Left renal cortex interstitium (tissue), 4 donors: ENCODE measurements at places on chromosomes 12 and 14. TPM values are rescaled to one million over a fixed set of nuclear protein-coding genes. Genes with fewer than 3 reads are reported as not detected.
A peak's percentile ranks its signal among the peaks of the same experiment; 100 is the strongest.

- DNase-seq: no peak
These were observed 44.6 kb downstream of the ZFP36L1 start for GRCh38 chr14:68748260-68748659.

DNA sequence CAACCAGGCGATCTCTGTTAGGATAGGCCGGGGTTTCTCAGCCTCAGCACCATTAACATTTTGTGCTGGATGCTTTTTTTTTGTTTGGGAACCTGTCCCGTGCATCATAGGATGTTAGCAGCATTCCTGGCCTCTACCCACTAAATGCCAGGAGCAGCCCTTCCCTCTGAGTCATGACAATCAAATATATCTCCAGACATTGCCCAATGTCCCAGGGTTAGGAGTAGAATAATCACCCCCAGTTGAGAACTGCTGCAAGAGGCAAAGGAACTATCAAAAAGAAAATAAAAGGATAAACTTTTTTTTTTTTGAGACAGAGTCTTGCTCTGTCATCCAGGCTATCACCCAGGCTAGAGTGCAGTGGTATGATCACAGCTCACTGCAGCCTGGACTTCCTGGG, 76.0 kb downstream of the ACACB start:
- no peak for DNase-seq

DNA sequence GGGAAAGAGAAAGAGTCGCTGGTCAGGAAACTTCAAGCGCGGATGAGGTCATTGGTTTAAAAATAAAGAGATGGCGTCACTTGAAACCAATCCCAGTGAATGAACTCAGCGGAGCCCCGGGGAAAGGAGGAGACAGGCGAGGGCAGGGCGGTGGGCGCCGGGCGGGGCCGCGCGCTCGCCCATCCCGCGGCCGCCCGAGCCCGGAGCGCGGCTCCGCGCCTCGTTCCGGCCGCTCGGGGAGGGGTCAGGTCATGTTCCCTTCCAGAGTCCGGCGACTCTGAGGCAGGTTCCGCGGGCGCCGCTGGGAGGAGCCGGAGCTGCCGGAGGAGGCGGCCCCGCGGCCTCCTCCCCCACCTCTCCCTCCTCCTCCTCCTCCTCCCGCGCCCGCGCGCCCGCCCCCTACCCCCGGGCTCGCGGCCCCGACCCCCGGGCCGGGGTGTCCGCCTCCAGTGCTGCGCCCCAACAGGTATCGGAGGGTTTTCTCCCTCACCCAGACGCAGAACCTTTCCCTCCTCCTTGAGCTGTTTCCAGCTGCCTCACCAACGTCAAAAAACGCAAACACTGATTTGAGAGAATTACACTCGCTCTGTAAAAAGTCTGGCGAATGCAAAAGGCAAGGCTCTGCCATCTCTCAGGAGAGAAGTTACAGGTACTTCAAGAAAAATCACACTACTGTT, at the start of gene DUSP16:
Gene DUSP16, minus strand, starts transcription at position 279 of the 677 bp plus-strand sequence. CDS start 41,765 bp downstream, outside the sequence.
- DNase-seq: peak; percentile 94

GRCh38 chr12:10033783-10034545, 3.5 kb downstream of the CLEC9A start:
- no peak for DNase-seq

GRCh38 chr14:75383721-75384120, 44.1 kb upstream of the JDP2 start:
- DNase-seq: no peak

DNA sequence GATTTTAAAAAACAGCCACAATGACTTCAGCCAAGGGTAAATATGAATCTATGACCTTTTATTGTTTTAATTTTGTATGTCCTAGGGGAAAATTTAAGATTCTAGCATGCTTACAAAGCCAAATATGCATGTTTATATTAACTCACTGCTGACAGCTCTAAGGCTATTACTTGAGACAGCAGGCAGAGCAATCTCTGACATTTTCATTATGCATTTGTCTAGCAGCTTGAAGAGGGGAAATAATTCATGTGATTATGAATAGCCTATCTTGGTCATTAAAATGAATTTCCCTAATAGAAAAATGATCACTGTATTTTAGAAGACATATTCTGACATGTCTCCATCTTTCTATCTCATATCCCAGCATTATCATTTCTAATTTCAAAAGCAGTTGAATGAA, 46.6 kb upstream of the HELB start:
- no peak for DNase-seq

- no peak for DNase-seq
These were observed 2.8 kb upstream of the TSPAN8 start for GRCh38 chr12:71160585-71160984.

- DNase-seq: no peak
These were observed 9.2 kb downstream of the GLIPR1 start for GRCh38 chr12:75489613-75490210.

GRCh38 chr12:13980538-13981295, 685 bp downstream of the GRIN2B start:
- DNase-seq: peak; percentile 18

- no peak for DNase-seq
These were observed 39.1 kb downstream of the TSPAN11 start for GRCh38 chr12:30965613-30965985.

DNA sequence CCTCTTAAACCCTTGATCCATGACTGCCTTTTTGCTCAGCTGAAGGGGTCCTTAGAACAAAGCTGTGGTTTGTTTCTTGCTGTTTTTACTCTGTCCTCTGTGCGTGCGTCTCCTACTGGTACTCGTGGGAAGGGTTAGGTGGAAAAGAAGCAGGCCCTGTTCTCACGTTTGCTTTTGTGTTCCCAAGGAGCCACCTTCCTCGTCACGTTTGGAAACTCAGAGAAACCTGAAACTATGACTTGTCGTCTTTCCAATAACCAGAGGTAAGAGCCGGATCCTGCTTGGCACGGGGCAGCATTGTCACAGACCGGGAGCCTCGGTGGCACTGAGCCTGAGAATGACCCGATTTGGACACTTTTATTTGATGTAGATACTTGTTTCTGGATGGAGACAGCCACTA, 13.1 kb downstream of the ZFYVE21 start:
- no peak for DNase-seq

- DNase-seq: no peak
These were observed 3.6 kb downstream of the LARP4 start for GRCh38 chr12:50404307-50404706.

DNA sequence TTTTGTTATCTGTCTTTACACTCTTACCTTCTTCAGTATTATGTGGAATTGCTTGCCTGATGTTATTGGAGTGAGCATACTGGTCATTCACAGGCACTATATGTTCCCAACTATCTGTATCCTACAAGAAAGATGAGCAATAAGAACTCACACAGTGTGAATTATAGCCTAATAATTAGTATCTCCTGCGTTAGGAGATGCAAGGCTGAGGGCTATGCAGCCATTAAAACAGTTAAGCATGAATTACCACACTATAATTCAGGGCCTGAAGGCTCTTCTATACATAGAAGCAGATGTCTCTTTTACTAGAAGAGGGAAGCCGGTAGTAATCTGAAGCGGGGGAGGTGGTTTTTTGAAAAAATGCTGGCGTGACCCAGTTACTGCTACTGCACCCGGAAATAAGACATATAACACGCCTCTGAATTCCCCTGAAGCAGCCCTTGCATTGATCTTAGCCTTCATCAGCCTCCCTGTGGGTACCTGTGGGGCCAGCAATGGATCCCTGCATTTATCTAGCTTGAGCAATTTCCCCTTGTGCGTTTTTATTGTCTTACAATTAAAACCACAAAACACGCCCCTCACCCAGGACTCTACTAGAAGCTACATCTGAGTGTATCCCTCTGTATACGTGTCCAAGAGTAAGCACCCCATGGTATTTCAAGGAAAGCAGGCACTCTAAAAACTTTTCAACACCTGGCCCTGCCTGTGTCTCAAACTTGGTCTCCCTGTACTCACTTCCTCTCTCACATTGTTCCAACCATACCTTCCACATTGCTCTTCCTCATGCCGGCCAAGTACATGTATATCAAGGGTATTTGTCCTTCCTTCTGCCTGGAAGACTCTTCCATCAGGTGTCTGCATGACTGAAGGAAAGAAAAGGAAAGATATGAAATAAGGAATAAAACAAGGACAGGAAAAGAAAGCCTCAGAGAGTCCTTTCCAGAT, 210.9 kb upstream of the ARID2 start:
- no peak for DNase-seq

GRCh38 chr12:8956772-8957171, 7.3 kb upstream of the M6PR start:
- DNase-seq: no peak

DNA sequence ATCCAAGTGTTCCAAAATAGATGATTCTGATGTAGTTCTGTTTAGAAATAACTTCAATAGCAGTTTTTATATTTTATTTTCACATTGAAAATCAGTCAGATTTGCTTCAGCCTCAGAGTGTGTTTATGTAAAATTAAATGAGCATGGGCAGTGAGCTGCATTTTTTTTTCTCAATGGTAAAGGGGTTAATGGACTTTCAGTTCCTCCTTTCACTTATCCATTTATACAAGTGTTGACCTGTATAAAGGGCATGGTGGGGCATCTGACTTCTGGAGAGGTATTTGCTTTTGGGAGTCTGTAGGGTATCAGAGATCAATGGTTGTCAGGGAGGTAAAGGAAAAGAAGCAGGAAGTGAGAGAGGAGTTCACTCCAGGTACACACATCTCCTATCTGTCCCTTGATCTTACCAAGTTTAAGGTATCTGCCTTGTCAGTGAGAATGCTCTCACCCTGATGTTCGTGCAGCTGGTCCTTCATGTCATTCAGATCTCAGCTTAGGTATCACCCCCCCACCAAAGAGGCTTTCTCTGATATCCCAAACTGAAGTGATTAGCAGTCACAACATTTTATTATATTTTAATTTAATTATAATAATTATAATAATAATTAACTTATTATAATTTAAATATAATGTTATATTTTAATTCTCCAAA, 181.6 kb upstream of the LMNTD1 start:
- DNase-seq: no peak

- DNase-seq: no peak
These were observed 172.9 kb downstream of the ZFP36L1 start for GRCh38 chr14:68619790-68620574.

DNA sequence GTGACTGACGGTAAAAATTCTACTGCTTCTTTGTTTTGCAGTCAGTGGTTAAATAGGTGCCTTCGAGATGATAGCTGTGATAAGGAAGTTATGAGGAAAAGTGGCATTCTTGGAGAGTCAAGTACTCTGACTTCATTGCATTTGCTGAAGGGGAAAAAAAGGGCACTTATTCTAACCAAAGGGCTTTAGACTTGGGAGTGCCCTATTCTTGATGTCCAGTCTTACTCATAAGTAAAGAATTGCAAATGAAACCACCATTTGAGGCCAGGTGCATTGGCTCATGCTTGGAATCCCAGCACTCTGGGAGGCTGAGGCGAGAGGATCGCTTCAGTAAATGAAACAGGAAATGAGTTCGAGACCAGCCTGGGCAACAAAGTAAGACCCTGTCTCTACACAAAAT, 40.3 kb downstream of the BRAP start:
- DNase-seq: no peak

DNA sequence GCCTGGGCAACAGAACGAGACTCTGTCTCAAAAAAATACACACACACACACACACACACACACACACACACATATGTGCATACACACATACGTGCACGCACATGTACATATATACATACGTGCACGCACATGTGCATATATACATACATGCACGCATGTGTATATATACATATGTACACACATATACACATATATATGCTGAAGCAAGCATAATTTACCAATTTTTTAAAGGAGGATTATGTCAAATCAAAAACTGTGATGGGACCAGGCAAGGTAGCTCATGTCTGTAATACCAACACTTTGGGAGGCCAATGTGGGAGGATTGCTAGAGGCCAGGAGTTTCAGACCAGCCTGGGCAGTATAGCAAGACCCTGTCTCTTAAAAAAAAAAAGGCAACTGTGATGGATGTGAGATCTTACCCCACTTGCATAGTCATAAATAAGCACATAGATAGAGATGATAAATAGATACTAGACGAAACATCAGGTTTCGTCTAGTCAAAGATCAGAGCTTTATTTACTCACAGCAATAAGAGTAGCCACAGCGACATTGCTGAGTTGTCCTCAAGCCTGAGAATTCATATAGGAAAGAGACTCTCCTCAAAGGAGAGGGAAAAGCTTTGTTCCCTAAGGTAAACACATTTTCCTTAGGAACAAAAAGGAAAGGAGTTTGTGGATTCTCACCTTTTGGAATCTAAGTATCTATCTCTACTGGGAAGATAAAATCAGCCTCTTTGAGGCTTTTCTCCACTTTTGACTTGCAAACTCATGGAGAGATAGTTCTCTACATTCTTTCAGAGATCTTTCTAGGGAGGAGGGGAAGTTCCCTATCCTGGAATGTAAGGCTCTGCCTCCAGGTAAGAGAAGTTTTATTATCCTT, 74.7 kb upstream of the AMN1 start:
- DNase-seq: no peak

DNA sequence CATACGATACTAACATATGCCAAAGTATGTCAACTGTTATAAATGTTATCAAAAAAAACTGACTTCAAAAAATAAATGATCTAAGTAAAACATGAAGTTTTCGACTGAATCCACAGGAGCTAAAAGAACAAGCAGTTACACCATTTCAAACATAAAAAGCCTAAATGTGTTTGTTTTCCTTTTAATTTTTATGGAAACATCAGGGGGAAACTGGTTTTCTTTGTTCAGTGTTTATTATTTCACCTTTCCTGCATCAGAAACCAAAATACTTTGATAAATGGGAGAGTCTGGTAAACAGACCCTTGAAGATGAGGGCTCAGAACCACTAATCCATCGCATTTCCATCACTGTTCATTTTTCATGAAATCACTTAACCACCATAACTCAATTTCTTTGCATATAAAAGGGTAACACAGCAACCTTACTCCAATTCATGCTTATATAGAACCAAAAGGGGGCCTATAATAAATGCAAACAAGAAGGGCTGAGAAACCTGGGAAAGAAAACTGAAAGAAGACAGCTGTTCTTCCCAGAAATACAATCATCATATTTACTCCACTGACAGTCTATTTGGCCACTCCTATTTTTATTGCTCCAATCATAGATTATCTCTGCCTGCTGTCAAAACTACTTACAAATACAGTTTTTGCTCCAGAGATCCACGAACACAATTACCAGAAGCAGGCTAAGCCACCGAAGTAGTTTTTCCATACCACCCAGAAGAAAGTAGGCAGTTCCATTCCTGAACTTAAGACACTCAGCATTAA, 17.0 kb downstream of the FGD6 start:
- no peak for DNase-seq

The MYL2 gene
- polyA plus RNA-seq: not detected

The INHBC gene
- 0.21 TPM for polyA plus RNA-seq

The CLEC9A gene
- polyA plus RNA-seq: 0.25 TPM

The IFI27 gene
- polyA plus RNA-seq: 6.9 TPM

The PTGER2 gene
- 6.1 TPM for polyA plus RNA-seq

The AHNAK2 gene
- polyA plus RNA-seq: 1.6 TPM

The ZFYVE26 gene
- polyA plus RNA-seq: 19.0 TPM

The RD3L gene
- polyA plus RNA-seq: not detected

The KIF5A gene
- 0.30 TPM for polyA plus RNA-seq

The TMEM132C gene
- polyA plus RNA-seq: 3.8 TPM

The MYH6 gene
- polyA plus RNA-seq: 0.35 TPM

The PZP gene
- 0.16 TPM for polyA plus RNA-seq

The UBE3B gene
- 31.4 TPM for polyA plus RNA-seq

The CD4 gene
- 29.8 TPM for polyA plus RNA-seq

The TAS2R13 gene
- 0.19 TPM for polyA plus RNA-seq

The EIF2S1 gene
- 92.2 TPM for polyA plus RNA-seq
